A673 (cell line): ENCODE measurements at places on chromosomes 2 and 18.
A peak's percentile ranks its signal among the peaks of the same experiment; 100 is the strongest.

DNA sequence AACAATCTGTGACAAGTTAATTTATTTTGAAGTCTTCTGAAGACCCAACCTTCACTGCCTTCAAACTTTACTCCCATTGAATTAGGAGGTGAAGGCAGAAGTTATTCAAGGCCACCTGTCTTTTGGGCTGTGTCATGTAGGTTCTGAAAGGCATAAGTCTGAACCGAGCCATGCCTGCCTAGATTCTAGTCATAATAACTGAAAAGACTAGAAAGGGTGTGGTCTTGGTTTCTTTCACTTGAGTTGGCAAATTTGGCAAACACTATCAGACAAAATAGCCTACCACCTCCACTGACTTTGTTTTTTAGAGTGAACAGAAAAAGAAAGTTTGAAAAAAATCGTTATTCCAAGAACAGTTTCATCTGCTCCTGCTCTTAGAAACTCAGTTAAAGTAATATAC is 38.4 kb downstream of the PPM1B start:
- DNase-seq = no peak

GRCh38 chr2:104635608-104636007 is 218.3 kb upstream of the POU3F3 start:
- no peak for DNase-seq

- no peak for DNase-seq
Observed at GRCh38 chr2:201942531-201942930, 91.1 kb upstream of the FZD7 start.

DNA sequence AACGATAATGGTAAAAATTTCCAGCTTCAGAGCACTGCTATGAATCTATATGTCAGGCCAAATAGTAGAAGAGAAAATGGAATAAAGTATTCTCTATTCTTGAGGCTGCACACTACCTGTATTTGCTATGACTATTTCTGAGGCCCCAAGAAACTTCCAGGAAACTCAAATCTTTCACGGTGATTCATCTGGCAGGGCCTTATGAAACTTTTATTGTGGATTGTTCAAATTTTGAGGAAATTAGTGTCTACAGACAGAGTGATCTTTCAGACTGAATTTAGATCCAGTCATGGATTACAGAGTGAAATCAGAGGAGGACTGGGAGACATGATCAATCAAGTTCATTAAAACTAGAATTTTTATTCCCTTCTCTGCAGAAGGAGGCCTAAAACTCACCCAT is 4.1 kb upstream of the VSNL1 start:
- no peak for DNase-seq

- no peak for DNase-seq
Observed at GRCh38 chr2:69089998-69090397, 77.0 kb downstream of the ANTXR1 start.

GRCh38 chr2:204325468-204325867 is 219.8 kb upstream of the PARD3B start:
- peak; percentile 85 for DNase-seq

DNA sequence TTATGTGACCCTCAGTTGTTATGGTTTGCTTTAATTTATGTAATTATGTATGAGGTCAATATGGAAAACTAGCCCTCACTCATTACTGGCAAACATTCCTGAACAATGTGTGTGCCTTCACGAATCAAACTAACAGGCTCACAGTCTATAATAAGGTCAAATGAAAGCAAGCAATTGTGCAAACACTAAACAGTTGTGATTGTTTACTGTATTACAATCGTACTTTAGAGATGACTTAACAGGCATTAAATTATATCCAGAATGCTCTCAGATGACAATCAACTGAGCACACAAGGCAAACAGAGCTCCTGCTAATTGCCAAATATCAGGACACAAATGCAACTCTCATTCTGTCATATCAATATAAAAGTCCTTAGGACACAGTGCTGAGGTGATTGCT is 29.5 kb downstream of the COL5A2 start:
- no peak for DNase-seq

GRCh38 chr18:47915229-47915628 is 15.2 kb downstream of the SMAD2 start:
- DNase-seq = no peak

- no peak for DNase-seq
Observed at GRCh38 chr2:66714610-66715009, 279.7 kb downstream of the MEIS1 start.

DNA sequence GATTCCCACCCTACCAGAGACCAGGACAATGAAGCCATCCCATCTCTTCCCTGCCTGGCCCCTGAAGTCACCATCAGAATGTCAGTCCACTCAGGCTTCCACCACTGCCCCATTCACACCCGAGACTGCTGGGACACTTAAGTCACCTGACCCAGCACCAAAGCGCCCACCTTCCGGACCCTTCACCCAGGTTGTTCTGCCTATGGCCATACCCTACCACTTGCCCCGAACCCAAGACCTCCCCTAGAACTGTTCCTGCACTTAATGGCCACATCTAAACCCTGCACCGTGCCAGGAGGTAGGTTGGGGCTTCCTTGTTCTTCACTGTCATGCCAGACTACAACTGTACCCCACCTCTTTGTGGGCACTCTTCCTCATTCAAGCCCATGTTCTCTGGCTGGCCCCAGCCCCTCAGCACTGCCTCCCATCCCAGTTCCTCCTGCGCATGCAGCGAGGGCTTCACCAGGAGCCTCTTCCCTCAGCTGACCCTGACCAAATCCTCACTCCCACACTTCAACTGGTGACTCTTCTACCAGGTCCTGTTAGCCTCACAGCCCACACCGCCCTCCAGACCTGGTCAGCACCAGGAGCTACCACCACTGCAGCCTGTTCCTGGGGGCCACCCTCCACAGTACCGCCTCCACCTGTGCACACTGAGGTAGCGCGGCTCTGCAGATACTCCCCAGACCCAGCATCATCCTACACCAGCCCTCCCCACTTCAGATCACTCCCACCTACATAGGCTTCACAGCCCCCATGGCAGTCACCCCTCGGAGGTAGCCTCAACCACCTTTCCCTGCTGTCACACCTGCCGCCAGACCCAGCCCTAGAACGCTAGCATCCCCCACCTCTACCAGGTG is 8.3 kb upstream of the ADRA2B start:
- DNase-seq = no peak

DNA sequence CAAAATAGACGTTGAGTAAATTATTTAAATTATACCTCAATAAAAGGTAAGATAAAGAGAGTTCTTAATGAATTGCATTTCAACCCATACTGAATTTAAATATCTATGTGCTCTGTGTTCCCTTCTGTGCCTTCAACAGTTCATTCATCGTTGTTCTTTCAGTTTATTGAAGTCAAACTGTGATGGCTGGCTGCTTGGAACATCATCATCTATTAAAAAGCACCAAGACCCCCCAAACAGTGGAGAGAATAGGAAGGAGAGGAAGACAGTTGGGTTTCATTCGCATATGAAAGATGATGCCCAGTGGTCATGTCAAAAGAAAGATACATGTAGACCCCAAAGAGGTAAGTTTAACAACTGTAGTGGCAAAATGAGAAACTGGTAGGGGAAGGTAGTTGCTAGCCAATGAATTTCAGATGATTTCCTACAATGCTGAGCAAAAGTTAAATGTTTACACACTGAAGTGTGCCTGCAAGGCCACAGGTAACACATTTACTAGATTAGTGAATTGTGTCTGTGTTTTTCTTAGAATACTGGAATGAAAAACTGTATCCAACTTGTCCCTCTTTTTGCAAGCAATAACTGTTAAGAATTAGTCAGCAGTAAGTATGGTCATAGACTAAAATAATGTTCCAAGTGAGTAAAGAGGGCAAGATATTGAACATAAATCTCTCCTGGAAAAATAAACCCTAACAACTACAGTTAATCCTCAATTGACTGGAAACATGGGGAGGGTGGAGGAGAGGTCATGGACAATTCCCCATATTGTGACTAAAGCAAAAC is 331.3 kb downstream of the KIAA1328 start:
- DNase-seq = no peak

GRCh38 chr2:3430172-3430571 is 50.7 kb downstream of the TRAPPC12 start:
- no peak for DNase-seq

GRCh38 chr2:60479226-60480088 is 74.0 kb downstream of the BCL11A start:
- DNase-seq = no peak

- no peak for DNase-seq
Observed at GRCh38 chr18:62189208-62189607, 2.2 kb downstream of the RELCH start.

- DNase-seq = no peak
Observed at GRCh38 chr2:207132019-207132418, 33.7 kb downstream of the KLF7 start.

DNA sequence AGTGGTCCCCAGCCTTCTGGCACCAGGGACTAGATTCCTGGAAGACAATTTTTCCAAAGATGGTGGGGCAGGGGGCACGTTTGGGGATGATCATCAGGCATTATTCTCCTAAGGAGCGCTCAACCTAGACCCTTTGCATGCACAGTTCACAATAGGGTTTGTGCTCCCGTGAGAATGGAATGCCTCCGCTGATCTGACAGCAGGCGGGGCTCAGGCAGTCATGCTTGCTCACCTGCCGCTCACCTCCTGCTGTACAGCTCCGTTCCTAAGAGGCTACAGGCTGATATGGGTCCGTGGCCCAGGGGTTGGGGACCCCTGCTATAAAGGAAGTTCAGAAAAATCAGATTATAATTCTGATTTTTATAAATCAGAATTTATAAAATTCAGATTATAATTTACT is 22.3 kb upstream of the TYMS start:
- no peak for DNase-seq

DNA sequence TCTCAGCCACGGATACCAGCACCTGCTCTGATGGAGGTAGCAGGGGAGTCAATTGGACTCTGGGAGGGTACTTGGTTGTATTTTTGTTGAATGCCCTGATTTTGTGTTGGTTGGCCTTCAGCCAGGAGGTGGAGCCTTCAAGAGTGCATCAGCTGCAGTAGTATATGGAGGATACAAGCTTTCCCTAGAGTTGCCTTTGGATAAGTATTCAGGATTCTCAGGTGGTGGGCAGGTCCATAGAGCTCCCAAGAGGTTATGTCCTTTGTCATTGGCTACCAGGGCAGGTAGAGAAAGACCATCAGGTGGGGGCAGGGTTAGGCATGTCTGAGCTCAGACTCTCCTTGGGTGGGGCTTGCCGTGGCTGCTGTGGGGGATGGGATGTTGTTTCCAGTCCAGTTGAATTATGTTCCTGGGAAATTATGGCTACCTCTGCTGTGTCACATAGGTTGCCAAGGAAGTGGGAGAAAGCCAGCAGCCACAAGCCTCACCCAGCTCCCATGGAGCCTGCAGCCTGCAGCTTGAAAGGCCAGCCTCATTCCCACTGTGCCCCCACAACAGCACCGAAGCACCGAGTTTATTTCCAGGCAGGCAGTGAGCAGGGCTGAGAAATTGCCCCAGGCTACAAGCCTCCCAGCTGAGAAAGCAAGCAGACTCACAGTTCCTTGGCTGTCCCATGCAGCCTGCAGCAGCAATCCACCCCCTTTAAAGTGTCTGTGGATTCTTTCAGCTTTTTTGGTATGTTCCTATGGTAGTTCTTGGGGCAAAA is 38.6 kb upstream of the CHST9 start:
- DNase-seq = no peak

GRCh38 chr2:17190527-17190926 is 327.7 kb downstream of the RAD51AP2 start:
- peak; percentile 18 for DNase-seq

GRCh38 chr2:135762530-135762929 is 20.9 kb downstream of the UBXN4 start:
- no peak for DNase-seq

DNA sequence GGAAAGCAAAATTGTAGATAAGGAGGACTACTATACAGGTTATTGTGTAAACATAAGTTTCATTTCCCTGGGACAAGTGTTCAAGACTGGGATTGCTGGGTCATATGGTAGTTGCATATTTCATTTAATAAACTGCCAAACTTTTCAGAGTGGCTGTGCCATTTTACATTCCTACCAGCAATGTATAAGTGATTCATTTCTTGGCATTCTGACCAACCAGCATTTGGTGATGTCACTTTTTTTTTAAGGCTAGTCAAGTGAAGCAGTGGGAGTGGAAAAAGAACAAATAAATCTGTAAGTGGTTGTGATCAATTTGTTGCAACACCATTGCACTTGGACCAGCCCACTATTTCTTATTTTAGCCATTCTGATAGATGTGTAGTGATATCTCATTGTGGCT is 5.2 kb upstream of the CHCHD5 start:
- DNase-seq = peak; percentile 71

DNA sequence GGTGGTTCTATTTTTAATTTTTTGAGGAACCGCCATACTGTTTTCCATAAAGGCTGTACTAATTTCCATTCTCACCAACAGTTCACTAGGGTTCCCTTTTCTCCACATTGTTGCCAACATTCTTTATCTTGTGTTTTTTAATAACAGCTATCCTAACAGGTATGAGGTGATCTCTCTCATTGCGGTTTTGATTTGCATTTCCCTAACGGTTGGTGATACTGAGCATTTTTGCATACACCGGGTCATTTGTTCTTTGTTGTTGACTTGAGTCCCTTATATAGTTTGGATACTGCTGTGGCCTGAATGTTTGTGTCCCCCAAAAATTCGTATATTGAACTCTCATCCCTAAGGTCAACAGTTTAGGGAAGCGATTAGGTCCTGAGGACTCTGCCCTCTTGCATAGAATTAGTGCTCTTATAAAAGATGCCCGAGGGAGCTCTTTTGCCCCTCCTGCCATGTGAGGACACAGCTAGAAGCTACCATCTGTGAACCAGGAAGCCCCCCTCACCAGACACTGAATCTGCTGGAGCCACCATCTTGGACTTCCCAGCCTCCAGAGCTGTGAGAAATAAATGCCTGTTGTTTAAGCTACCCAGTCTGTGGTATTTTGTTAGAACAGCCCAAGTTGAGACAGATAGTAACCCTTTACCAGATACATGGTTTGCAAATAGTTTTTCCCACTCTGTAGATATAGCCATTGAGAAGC is 4.7 kb downstream of the IMP4 start:
- no peak for DNase-seq

- no peak for DNase-seq
Observed at GRCh38 chr2:128367601-128368359, 49.1 kb upstream of the HS6ST1 start.

GRCh38 chr2:232310121-232310520 is 68.4 kb upstream of the ALPP start:
- no peak for DNase-seq

GRCh38 chr2:195818106-195818505 is 161.1 kb downstream of the SLC39A10 start:
- DNase-seq = no peak

- DNase-seq = no peak
Observed at GRCh38 chr2:70467831-70468779, 85.5 kb downstream of the TGFA start.

- DNase-seq = no peak
Observed at GRCh38 chr2:8472545-8473323, 209.1 kb upstream of the ID2 start.

- no peak for DNase-seq
Observed at GRCh38 chr2:144183727-144184126, 336.2 kb downstream of the ZEB2 start.
